ENCODE measurements at places on chromosomes 1 and 21.

DNA sequence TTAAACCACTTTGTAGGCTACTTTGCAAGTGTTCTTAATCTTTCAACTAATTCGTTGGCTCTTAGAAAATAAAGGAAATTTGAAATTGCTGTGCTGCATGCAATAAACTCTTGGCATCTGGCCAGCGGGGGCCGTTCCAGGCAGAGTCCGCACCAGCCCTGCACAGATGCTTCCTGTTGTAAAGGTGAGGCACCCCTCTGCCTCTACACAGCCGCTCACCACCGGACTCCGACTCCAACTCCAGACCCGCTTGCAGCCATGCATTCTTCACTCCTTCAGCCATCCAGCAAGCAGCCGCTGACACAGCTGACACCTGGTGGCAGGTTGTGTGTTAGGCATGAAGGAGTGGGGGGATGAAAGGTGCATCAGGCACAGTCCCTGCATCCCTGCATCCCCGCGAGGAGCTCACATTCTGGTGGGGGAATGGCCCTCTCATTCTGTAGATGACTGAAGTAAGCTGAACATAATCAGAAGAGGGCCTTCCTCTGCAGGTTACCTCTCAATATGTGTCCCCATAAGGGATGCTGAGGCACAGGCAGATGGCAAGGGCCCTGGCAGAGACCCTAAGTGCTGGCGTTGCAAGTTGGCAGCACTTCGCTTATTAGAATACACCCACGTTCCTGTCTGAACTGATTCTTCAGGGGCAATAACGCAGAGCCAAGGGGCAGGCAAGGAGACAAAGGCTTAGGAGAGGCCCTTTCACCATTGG lies 56.8 kb downstream of the GLIS1 start:
- peak; percentile 53 for DNase-seq

- no peak for DNase-seq
Observed at GRCh38 chr1:160149716-160150115, 1.7 kb upstream of the ATP1A4 start.

DNA sequence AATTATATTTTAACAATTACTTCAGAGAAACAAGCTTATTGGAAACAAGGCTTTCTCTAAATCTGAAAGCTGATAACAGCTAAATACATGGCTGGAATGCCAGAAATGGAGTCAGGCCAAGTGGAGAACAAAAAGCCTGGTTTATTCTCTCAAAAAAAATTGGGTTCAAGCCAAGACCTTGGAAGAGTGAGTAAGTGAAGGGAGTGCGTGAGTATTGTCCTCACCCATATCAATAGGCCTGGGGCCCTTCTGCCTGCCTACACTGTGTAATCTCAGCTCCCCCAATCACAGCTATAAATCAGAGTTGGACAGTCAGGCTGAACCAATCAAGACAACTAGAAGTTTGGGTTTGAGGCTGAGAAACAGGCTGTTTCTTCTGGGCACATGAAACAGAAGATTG lies 7.4 kb downstream of the KYAT3 start:
- peak; percentile 31 for DNase-seq

DNA sequence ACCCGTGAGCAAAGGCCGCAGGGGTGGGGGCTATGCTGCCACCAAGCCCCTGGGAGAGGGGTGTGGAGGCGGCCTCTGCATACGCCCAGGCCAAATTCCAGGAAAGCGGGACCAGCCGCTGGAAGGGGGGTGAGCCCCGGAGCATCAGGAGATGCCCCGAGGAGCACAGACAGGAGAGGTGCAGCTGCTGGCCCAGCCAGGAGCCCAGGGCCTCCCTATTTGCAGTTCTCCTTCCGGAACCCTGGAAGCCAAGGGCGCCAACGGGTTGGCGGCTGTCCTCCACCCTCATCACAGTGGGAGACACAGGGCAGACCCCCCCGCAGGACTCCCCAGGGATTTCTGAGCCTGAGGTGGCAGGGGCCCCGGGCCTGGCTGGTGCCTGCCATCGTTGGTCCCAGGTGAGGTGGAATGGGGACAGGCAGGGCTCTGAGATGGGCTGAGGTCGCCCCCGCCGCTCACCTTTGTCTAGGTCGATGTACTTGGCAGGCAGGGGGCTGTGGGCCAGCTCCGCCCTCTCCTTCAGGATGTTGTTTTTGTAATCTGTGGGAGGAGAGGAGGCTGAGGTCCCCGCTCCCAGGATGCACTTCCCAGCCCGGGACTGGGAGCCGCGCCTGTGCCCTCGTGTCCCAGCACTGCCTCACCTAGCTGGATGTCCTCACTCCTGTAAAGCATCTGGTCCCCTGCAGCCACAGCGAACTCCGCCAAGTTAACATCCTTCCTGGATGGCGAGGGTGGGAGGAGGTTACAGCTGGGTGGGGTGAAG lies 4.4 kb upstream of the DVL1 start:
- no peak for DNase-seq

- peak; percentile 84 for DNase-seq
Observed at GRCh38 chr1:3772027-3772714, 378 bp upstream of the SMIM1 start.

DNA sequence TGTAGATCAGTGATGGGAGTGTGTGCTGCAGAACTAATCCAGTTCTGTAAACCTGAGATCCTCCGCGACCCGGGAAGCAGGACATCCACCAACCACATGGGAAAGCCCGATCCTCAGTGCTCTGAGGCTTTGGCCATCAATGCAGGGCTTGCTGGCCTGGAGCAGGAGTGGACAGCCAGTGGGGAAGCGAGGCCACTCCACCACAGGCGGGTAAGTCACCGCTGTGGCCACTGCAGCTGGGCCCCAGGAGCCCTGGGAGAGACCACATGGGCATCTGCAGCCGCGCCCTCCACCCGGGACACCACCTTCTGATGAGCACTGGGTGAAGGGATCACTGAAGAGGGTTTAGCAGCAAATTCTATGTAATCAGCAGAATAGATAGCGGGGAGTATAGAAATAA lies 811 bp downstream of the KRTAP12-1 start:
- DNase-seq = no peak

All from NCI-H2081 (cell line).